ENCODE measurements at places on chromosomes 1 and 21. TPM values are rescaled to one million over a fixed set of nuclear protein-coding genes. Genes with fewer than 3 reads are reported as not detected.
A peak's percentile ranks its signal among the peaks of the same experiment; 100 is the strongest.

The DCDC2B gene
- 3.2 TPM for polyA plus RNA-seq

DNA sequence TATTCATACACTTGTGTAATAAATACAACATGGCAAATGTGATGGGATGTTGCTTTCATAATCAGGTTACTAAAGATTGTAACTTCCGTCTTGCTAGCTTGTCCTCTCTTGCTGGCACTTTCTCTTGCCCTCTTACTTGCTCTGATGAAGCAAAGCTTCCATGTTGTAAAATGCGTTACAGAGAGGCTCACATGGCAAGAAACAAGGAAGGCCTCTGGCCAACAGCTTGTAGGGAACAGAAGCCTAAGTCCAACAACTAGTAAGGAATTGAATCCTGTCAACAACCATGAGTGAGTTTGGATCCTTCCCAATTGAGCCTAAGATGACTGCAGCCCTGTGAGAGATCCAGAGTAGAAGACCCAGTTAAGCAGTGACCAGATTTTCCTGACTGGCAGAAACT is 15.4 kb downstream of the TMED5 start:
- DNase-seq, result no peak

DNA sequence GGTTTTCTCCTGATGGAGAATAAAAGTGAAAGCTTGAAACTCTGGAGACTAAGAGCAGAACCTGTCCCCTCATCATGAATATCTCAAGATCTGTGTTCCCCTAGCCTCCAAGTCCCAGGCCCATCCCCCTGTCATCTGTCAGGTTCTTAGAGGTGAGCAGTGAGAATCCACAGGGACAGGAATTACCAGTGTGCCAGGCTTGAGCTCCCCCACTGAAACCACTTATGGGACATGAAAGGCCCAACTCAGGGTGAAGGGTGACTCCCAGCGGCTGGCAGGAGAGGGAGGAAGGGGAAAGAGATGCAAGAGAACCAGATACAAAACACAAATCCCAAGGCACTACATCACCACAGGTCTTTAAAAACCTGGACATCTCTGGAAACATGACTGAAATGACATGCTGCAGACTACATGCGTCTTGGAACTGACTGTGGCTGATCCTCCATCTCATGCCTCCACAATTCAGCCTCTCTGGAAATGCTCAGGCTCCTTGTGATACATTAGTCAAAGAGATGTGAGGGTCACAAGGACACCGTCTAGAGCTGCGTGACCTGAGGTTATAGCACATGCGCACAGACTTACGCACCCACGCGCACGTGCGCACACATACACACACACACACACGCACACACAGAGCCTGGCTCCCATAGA is 6.8 kb upstream of the LY9 start:
- DNase-seq, result no peak

DNA sequence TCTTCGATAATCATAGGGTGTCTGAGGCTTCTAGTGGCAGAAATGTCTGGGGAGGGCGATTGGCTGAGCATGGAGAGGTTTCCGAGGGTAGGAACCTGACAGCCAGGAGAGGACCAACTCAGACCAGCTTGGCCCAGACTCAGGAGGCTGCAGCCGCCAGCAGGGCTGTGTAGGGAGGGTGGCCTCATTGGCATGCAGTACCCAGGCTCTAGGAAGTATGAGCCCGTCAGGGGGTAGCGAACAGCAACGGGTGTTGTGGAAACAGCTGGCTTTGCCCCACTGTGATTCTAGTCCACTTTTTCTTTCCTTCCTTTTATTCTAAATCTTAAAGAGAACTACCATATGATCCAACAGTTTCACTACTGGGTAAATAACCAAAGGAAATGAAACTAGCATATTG is 103.3 kb downstream of the DIRAS3 start:
- no peak for DNase-seq

The RIMS3 gene
- polyA plus RNA-seq, result 1.7 TPM

The CYP2J2 gene
- polyA plus RNA-seq, result 3.0 TPM

The CFHR5 gene
- not detected for polyA plus RNA-seq

DNA sequence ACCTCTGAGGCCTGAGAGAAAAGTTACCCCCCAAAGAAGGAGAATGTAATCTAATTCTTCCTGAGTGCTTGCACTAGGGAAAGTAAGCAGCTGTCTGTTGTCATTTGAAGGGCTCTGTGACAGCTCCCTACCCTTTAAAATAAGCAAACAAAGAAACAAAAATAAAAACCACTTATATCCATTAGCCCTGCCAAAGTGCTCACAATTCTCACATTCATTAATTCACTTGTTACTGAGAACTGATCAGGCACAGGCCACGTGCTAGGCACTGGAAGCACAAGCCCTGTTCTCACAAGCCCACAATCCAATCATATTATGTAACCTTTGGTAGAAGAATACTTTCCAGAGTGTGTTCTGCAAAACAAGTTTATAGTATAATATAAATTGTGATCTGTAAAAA is 199.4 kb downstream of the ZC3H11B start:
- DNase-seq, result no peak

DNA sequence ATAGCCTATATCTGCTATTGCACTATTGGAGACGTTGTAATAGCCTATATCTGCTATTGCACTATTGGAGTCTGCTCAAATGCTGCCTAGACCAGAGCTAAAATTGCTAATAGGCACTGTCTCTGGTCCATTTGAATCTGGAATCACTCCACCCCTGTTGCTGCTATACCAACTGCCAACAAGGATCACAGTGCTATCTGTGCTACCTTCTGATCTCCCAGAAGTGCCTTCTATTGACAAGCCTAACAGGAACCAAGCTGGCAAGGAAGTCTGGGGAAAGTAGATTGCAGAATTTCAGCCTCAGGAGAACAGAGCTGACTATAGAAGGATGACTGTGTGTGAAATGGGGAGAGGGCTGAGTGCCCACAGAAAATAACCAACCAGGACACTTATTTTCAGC is 15.9 kb downstream of the RWDD3 start:
- no peak for DNase-seq

DNA sequence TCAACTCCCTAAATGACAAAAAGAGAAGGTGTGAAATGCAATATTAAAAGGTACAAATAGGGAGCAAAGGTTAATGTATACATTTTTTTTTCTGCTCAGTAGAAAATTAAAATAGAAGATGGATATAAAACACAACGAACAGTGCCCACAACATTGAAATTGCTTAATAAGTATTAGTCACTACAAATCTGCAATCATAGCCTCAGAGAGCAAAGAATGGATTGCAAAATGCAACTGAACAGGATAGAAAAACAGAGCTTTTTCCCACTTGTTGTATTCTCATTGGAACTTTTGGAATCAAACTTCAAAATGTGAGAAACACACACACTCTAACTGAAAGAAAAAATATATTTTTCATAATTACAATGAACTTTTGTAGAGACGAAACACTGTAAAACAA is 552.2 kb upstream of the NCAM2 start:
- no peak for DNase-seq

The HES2 gene
- polyA plus RNA-seq, result 0.15 TPM

GRCh38 chr1:161849518-161849917 is 83.4 kb downstream of the ATF6 start:
- DNase-seq, result no peak

DNA sequence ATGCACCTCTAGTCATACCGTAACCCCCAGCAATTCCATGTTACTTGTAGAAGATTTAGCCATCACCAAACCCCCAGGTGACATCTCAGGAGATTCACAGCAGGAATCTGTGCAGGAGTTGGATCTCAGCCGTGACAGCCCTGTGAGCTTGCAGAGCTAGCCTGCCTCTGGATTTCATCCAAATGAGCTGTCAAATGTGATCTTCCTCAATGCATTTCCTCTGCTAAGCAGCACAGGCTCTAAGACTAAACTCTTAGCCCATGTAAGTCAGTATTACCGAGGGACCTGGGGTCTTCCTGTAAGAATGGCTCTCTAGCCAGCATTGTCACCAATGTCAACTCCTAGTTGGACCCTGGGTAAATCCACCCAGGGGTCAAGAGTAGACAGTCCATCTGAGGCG is 41.7 kb downstream of the UMODL1 start:
- DNase-seq, result no peak

GRCh38 chr21:14964621-14965020 is 100.2 kb downstream of the NRIP1 start:
- DNase-seq, result no peak

The AADACL3 gene
- polyA plus RNA-seq, result not detected

The PPP1R15B gene
- 38.6 TPM for polyA plus RNA-seq

The GIPC2 gene
- polyA plus RNA-seq, result 0.67 TPM

The KIF2C gene
- polyA plus RNA-seq, result 25.6 TPM

DNA sequence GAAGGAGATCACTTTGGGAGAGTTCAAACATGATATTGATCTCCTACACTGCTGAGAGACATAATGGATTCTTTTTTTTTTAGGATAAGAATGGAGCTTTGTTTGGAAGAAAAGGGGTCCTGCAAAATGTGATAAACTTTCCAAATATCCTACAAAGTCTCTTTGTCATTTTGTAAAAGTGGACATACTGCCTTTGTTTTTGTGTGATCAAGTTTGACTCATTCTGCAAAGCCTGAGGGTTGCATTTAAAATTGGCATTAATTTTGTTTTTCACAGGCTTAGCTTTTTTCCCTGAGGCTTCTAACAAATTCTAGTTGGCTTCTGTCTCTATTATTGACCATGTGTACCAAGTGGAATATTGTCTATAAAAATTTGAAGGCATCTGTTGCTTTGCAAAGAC is 113.2 kb downstream of the AK5 start:
- DNase-seq, result no peak

GRCh38 chr1:100422065-100422464 is 69.8 kb downstream of the CDC14A start:
- no peak for DNase-seq

DNA sequence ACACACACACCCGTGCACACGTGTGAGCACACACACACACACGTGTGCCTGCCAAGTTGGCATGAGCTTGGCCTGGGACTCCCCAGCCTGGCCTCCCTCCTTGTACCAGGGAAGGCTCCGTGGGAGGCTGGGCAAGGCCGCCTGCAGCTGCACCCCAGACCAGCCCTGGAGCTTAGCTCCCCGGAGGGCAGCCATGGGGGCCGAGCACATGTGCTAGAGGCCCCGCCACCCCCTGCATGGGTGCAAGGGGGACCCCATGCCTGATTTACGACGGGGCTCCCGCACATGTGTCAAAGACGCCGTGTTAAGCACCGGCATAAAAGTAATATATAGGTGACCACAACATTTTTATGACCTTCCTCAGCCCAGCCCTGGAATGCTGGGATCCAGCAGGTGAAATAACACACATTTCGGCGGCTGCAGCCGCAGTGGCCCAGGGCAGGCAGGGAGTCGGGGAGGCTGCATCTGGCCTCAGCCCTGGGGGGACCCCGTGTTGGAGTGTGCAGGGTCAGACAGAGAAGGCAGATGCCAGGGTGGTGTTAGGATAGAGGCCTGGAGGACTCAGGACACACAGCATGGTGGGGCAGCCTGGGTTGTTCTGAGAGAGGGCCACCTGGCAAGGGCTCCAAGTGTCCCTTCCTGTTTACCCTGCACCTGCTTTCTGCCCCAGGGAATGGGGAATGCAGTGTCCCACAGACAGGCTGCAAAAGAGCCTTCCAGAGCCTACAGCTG is 56.3 kb downstream of the WNT9A start:
- DNase-seq, result peak; percentile 21

DNA sequence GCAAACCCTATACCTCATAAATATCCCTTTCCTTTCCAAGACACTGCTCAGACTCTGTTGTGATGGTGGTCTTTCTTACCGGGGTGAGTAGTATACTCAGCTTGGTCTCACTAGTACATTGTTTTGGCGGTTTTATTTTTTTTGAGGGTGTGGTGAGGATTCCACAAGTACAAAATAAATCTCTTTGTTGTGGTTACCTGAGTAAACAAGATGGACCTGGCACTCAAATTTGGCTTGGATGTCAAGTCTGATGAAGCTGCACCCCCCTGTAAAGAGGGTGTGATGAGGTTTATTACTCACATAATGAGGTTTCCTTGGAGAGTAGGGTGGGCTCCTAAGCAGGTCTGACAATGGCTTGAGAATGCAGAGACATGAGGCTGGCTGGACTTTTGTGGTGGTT is 68.2 kb upstream of the KCNJ6 start:
- DNase-seq, result no peak

DNA sequence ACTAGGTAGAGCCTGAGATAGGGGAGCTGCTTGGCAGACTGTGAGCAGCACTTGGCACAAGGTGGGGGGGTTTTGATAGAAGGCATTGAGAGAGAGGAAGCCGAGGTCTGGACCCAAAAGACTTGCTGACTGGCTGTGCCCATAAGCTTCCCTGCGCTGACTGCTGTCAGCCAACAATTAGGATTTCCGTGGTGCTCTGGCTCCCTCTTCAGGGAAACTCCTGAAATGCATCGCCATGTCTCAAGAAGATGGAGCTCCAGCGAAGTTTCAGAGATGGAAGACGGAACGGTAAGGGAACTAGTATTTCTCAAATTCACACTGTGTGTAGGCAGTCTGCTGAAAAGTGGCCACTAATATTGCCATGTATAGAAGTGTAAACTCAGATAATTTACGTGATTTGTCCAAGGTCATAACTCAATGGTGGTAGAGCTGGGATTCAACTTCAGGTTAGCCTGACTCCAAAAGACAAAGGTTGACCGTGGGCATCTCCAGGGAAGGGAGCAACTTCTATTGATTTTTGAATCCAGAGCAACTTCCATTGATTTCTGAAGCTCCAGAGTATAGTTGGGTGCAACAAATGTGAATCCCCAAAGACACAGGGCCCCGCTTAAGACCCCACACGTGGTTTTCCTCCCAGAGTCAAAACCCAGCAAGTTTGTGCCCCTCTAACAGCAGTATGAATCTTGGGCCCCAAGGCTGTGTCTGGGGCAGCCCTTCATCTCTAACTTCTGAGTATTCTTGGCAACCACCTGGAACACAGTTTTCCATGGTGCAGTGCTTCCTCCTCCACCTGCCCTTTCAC is 44.5 kb upstream of the CRNN start:
- DNase-seq, result peak; percentile 84

DNA sequence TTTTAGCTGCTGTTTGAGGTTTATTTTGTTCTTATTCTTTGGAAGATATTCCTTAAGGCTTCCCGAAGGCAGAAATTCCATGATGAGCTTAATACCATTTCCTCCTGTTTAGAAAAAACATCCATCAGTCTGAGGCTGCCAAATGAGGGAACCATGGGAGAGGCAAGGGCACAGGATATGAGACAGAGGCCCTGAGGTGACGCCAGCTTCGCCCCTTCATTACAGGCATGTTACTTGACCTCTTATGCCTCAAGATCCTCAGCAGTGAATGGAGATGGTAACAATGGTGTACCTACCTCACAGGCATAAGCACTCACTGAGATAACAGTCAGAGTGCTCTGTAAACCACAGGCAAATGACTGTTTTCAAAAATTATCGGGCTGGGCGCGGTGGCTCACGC is 93.6 kb downstream of the RAVER2 start:
- no peak for DNase-seq

The HOOK1 gene
- 38.6 TPM for polyA plus RNA-seq

The TEX35 gene
- 1.0 TPM for polyA plus RNA-seq

The ZBTB8A gene
- polyA plus RNA-seq, result 13.4 TPM

The RSPH1 gene
- polyA plus RNA-seq, result 21.4 TPM

GRCh38 chr1:109767637-109768334 is 4.1 kb upstream of the EPS8L3 start:
- DNase-seq, result no peak
